Activated CD8-positive, alpha-beta T cell treated with anti-CD3 and anti-CD28 coated beads for 36 hours (primary cell): ENCODE measurements at places on chromosomes 3 and 15.

DNA sequence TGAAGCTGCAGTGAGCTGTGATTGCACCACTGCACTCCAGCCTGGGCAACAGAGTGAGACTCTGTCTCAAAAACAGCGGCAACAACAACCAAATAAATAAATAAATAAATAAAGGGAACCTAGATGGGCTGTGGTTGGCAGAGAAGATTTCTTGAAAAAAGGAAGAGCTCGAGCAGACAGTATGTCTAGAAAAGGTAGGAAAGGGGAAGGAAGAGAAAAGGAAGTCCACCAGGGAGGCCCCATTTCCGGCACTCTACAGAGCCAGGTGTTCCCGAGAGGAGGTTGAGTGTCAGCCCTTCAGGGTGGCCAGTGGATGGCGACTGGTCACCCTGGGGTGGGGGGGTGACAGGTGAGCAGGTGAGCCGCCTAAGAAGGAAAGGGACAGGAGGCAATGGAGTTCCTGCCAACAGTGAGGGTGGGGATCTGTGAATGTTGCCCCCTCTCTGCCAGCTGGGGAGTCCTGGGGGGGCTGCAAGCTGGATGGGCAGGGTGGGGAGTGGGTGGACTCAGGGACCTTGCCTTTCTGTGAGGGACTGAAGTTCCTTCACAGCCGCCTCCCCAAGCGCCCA lies 14.8 kb downstream of the PAQR5 start:
- DNase-seq: no peak

- DNase-seq: no peak
Measured at GRCh38 chr3:81962396-81962795, 201.0 kb upstream of the GBE1 start.

- peak; percentile 20 for DNase-seq
Measured at GRCh38 chr15:83973816-83974215, 261.8 kb upstream of the GOLGA6L4 start.

GRCh38 chr3:192165552-192165951 lies 561.8 kb downstream of the FGF12 start:
- no peak for DNase-seq

GRCh38 chr15:32908135-32908801 lies 190.5 kb downstream of the GREM1 start:
- no peak for DNase-seq

DNA sequence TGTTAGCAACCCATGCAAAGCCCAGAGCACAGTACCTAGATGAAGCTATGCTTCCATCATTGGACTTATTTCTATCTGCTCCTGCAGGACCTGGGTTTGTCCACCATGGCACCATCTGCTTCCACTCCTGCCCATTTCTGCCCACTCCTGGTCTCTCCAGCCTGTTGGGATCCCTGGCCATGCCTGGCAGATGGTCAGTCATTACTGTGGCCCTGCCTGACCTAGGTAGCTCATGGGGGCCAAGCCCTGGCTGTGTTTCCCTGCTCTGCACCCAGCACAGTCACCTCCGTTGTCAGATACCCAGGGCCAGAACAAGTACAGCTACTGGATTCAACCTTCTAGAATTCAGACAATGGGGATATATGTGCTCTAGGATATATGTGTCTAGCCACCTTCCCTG lies 185.8 kb upstream of the TLE3 start:
- no peak for DNase-seq

DNA sequence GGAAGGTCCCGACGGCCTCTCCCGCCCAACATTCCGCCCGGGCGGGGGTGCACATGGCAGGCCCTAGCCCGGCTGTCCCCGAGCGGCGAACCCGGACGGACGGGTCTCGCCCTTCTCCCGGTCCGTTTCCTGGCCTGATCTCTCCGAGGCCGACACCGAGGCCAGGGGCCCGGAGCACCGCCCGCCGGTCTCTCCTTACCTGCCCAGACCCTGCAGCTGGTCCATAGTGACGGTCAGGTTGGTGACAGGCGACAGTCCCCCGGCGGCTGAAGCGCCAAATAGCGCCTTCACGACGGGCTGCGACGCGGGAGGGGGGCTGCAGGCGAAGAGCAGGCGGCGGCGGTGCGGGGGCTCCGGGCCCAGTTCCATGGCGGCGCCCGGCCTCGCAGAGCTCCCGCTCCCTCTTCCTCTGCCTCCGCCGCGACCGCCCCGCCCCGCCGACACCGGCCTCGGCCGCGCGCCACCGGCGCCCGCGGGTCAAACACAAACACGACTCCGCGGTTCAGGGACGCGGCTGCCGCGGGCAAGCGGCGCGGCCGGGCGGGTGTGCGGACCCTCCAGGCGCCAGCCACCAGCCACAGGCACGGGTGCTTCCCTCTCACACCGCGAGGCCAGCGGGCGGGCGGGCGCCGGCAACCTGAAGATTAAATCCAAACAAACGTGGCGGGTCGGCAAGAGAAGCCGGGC lies 495 bp downstream of the CDC25A start:
- DNase-seq: peak; percentile 50

DNA sequence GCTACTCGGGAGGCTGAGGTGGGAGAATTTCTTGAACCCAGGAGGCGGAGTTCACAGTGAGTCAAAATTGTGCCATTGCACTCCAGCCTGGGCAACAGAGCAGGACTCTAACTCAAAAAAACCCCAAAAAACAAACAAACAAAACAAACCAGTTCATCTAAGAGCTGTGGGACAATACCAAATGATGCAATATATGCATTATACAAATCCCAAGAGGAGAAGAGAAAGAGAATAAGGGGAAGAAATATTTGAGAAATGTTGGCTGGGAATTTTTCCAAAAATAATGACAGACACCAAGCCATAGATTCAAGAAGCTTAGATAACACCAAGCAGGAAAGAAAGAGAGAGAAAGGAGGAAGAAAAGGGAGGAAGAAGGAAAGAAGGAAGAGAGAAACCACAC lies 82.5 kb downstream of the KLF13 start:
- no peak for DNase-seq

DNA sequence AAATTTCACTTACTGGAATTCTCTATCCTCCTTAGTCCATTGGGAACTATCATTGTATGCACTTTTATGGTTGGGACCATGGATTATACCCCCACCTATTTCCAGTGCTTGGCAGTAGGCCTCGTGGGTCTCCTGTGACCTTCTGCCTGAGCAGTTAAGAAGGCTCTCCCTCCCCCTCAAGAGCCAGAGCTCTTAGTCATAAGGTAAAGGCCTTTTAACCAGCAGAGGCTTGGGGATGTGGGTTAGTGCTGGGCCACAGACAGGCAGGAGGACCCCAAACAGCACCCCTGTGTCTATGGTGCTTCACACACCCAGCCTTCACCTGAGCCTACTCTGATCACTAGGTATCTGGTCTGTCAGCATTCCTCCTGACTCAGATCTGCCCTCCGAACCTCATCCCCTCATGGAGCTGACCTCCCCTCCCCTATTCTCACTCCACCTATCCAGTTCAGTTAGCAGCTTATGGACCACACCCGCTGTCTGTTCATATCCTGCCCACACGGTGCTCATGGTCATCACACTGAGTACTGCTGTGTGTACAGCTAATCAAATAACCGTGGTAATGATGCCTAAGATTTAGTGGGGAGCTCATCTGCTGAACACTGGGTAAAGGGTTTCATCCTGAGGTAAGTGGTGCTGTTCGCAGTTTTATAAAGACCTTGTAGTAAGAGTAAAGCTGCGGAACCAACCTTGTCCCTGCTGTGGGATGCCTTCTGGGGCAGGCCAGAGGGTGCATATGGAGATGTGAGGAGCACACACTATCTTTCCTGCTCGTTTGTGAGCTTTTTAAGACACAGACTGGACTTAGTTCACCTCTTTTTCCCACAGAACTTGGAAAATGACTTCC lies 40.9 kb downstream of the KLHL18 start:
- DNase-seq: peak; percentile 4

DNA sequence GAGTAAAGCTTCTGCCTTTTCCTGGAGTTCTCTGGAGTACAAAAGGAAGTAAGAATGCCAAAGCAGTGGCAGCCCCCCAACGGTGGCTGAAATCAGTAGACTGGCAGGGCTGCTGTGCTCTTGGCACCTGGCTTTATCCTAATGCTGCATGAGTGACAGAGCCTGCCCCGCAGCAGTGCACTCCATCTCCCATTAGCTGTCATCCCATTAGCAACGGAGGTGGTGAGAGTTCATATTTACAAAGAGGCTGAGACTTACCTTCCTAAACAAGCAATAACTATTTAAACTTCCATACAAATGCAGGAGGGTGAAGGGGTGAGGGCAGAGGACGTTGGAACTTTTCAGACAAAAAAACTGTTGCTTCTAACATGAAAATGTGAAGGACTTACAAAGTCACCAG lies 51.9 kb downstream of the SERPINI1 start:
- no peak for DNase-seq

DNA sequence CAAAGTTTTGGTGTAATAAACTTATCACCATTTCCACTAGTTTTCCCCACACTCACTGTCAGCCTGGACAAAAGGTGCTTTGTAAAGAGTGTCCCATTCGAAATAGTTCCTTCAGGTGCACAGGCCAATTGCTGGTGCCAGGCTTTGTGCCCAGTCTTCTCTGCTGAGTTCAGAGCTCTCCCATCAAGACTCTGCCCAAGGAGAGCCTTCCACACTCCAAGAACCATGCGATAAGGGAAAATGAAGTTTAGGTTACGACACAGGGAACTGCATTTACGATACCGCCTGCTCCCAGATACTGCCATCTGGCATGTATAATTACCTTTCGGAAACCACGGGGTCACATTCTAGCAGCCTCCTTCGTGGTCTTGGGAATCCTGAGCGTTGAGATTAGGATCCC lies 379.6 kb downstream of the MECOM start:
- no peak for DNase-seq

- DNase-seq: peak; percentile 78
Measured at GRCh38 chr3:15629860-15630597, 28.5 kb downstream of the BTD start.

GRCh38 chr3:56894881-56895431 lies 93.2 kb upstream of the ARHGEF3 start:
- peak; percentile 73 for DNase-seq

DNA sequence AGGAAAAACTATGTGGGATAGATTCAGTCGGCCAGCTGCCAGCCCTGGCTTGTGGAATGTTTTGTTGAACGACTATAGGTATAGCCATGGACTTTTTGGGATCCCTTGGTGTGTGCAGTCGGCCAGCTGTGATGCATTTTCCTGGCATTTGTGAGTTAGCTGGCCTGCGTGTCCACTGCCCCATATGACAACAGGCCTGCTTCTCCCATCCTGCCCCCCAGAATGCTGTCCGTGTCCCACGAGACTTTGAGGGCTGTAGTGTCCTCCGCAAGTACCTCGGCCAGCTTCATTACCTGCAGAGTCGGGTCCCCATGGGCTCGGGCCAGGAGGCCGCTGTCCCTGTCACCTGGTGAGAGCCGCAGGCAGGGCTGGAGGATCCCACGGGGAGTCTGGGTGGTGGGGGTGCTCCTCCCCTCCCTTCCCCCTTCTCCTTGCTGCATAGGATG lies 23.6 kb downstream of the PTPN23 start:
- DNase-seq: no peak

- no peak for DNase-seq
Measured at GRCh38 chr15:79455361-79455760, 23.2 kb downstream of the MINAR1 start.

DNA sequence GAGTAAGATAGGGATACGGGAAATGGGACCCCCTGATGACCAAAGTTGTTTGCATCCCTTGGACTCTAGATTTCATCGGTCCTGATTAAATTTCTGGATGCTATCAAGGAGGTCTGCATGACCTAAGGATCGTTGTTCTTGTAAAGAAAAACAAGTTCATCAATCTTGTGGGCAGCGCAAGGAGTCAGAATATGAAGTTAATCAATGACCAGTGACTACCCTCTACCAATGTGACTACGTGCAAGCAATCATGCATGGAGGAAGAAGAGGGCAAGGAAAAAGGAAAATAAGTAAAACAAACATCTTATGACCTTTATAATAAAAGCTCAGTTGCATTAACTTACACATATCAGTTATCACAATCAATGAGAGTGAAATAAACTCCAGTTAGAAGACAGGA lies 139.7 kb downstream of the RTP4 start:
- no peak for DNase-seq

DNA sequence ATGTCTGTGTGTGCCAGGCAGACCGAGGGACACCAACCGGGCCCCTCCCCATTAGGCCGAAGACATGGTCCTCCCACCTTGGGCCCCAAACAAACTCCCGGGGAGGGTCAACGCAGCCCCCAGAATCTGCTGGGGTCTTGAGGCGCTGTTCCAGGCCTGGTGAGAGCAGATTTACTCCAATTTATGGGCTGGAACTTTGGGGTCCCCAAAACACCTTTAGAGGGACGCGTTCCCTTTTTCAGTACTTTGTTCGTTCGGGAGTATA lies 2.4 kb downstream of the GATA2 start:
- no peak for DNase-seq

GRCh38 chr3:24756101-24756888 lies 261.6 kb upstream of the THRB start:
- no peak for DNase-seq

DNA sequence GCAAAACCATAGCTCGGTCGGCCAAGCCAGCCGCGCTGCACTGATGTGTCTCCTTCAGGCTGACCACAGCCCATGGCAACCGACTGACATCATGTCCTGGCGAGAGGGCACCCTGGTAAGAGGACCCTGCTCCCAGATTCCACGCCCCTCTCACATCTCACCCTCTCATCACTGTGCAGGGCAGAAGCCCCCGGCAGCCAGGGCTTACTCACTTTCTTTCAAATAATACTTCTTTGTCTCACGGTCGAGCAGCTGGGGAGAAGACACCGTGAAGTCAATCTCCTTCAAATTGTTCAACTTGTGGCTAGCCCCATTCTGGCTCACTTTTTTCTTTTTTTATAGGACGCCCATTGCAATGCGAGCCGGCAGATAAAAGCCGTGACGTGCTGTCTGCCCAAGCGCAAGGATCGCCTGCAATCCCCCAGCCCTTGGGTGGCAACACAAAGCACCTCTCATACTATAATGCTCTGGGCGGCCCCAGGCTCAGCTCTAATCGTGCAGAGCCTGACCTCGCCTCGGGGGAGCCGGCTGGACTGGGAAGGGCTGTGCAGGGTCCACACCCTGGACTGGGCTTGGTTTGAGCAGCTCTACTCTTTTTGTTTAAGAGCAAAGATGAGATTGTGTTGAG lies 33.6 kb downstream of the VGLL4 start:
- no peak for DNase-seq

- DNase-seq: no peak
Measured at GRCh38 chr3:49900491-49901153, 3.1 kb downstream of the MST1R start.

GRCh38 chr3:192645437-192645836 lies 81.9 kb downstream of the FGF12 start:
- DNase-seq: no peak

- DNase-seq: no peak
Measured at GRCh38 chr3:178072391-178073305, 463.6 kb upstream of the KCNMB2 start.

DNA sequence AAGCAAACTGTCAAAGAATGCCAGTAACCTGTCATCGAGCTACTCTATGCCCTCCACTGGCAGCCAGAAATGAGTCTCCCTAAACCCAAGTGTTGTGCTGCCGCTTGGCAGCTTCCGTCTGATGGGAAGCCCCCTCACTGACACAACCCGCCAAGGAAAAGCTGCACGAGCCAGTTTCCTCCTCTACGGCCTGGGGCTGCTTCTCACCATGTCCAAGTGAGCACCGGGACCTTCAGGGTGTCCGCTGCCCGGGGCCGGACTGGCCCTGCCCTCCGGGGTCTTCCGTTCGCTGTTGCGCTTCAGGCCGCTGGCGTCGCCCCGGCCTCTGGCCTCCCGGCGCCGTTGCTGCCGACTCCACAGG lies 490 bp downstream of the TOMM70 start:
- peak; percentile 71 for DNase-seq
